ENCODE measurements at places on chromosomes 2 and 18. TPM values are rescaled to one million over a fixed set of nuclear protein-coding genes. Genes with fewer than 3 reads are reported as not detected.

Gene ADGRF3
- polyA plus RNA-seq: not detected

Gene CCDC178
- not detected for polyA plus RNA-seq

Gene ABHD1
- polyA plus RNA-seq: not detected

Gene TFPI
- polyA plus RNA-seq: 25.8 TPM

GRCh38 chr2:119175517-119175916 lies 17.0 kb upstream of the C1QL2 start:
- H3K36me3 ChIP-seq: no peaks in the 10 kb centered on the region
- no peak overlapping the region for H3K27ac ChIP-seq
- H3K4me1 ChIP-seq: no peaks in the 10 kb centered on the region
- no peak for DNase-seq
- no peaks in the 10 kb centered on the region for H3K27me3 ChIP-seq
- H3K4me3 ChIP-seq: no peak overlapping the region
